PC-9 (cell line): ENCODE measurements at places on chromosomes 4 and X. TPM values are rescaled to one million over a fixed set of nuclear protein-coding genes. Genes with fewer than 3 reads are reported as not detected.
A peak's percentile ranks its signal among the peaks of the same experiment; 100 is the strongest.

The RBMX gene
- 275 and 285 TPM in 2 replicates for total RNA-seq

The DAPP1 gene
- total RNA-seq, result 7.9 and 9.6 TPM in 2 replicates

The NKAP gene
- 15.7 and 18.6 TPM in 2 replicates for total RNA-seq

The VEGFD gene
- total RNA-seq, result 1.3 and 2.5 TPM in 2 replicates

The NXF2 gene
- total RNA-seq, result not detected in 2 replicates

The FAM47E gene
- total RNA-seq, result 2.2 and 2.5 TPM in 2 replicates

The ALAS2 gene
- total RNA-seq, result not detected in 2 replicates

The SCRG1 gene
- total RNA-seq, result not detected in 2 replicates

The CENPU gene
- 25.5 and 47.7 TPM in 2 replicates for total RNA-seq

The PDGFRA gene
- total RNA-seq, result not detected in 2 replicates

The ASB12 gene
- not detected in 2 replicates for total RNA-seq

The NAP1L5 gene
- 0.28 and 0.37 TPM in 2 replicates for total RNA-seq

GRCh38 chrX:15908603-15909290 is 54.1 kb upstream of the AP1S2 start:
- DNase-seq, result no peak

GRCh38 chrX:74119016-74119910 is 184.7 kb upstream of the ZCCHC13 start:
- peak; percentile 40 for DNase-seq

DNA sequence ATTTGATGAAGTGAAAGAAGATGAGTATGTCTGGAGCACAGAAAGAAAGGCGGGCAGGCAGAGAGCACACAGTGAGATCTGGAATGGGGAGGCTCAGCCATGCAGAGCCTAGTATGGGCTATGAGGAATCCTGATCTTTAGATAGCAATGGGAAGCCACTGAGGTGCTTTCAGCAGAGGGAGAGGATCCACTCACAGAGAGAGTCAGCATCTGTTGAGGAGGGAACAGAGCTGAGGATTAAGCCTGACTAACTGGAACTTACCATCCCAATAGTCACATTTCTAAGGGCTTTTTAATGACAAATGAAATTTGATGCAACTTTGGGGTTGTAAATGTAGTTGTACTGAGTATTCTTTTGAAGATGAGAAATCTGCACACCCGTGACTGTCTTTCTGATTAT is 20.6 kb upstream of the FGFBP2 start:
- DNase-seq, result no peak

- DNase-seq, result no peak
Observed at GRCh38 chrX:153491351-153491914, 3.3 kb upstream of the BGN start.

- no peak for DNase-seq
Observed at GRCh38 chr4:98939438-98939837, 10.5 kb upstream of the EIF4E start.

GRCh38 chr4:7309636-7310390 is 117.5 kb downstream of the SORCS2 start:
- DNase-seq, result no peak

DNA sequence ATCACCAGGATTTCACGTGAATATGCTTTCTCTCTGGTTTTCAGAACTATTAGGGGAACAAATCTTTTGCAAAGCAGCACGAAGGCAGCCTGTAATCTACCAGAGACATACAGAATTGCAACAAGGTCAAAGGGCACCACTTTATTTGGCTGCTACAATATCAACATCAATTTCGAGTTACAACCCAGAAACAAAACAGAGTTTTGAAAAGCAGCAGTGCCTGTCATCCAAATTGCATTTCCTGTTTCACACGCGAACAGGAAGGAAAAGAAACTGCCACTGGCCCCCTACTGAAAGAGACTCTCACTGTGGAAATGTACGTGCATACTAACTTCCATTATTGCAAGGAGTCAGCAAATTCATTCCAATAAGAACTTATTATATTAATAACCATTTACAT is 17.1 kb upstream of the C1QTNF7 start:
- DNase-seq, result no peak

- no peak for DNase-seq
Observed at GRCh38 chrX:145821898-145822571, 4.4 kb downstream of the SLITRK2 start.

GRCh38 chrX:21735768-21736127 is 22.2 kb downstream of the SMPX start:
- DNase-seq, result no peak

DNA sequence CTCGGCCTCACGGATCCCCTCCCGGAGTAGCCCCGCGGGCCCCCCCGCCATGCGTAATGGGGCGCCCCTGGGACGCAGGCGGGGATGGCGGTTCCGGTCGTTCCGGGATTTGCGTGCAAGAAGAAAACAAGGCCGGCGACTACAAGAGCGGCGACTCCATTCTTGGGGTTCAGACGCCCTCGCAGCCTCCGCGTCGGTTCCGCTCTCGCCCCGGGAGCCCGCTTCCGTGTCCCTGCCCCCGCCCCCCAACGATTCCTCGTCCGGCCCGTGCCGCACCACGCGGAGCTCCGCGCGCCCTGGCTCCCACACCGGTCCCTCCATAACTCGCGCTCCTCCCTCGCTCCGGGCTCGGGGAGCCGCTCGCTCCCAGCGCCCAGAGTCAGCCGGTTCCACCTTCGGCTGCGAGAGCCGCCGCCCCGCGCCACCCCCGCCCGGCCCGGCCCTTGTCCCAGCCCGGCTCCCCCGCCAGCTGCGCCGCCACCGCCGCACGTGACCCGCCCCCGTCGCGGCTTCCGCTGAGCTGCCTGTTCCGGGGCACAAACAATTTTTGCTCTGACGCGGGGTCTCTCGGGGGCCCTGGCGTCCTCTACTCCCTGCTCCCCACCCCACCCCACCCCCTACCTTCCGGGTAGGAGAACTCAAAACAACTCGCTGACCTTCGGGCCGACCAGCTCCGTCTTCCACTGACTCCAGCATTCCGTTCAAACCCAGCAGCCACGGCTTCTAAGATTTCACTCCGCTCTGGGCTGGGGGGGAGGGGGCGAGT is 78.8 kb upstream of the BCOR start:
- no peak for DNase-seq

- DNase-seq, result no peak
Observed at GRCh38 chrX:136780763-136781162, at the start of gene ARHGEF6. Gene ARHGEF6 (minus strand): TSS chrX:136780932. CDS start chrX:136780882, 50 bp downstream.

DNA sequence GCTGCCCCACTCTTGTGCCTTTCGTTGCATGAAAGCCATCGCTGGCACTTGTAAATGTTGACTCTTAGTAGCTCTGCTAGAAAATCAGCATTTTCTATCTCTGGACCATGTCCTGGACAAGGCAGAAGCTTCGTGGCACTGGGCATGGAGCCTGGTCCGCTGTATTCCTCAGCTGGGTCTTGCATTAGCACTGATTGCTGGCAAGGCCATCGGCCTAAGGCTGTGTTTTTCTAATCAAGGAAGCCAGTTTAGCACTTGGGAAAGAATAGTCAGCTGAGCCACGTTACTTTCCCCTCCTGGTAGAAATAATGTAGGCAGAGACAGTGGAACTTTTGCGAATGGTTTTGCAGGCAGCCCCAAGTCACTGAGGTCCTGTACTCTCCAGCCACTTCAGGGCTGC is 180.2 kb upstream of the EOLA2 start:
- DNase-seq, result no peak

- peak; percentile 93 for DNase-seq
Observed at GRCh38 chr4:140150886-140151698, 2.9 kb downstream of the MAML3 start.

- no peak for DNase-seq
Observed at GRCh38 chr4:23161787-23162186, 469.1 kb downstream of the GBA3 start.

DNA sequence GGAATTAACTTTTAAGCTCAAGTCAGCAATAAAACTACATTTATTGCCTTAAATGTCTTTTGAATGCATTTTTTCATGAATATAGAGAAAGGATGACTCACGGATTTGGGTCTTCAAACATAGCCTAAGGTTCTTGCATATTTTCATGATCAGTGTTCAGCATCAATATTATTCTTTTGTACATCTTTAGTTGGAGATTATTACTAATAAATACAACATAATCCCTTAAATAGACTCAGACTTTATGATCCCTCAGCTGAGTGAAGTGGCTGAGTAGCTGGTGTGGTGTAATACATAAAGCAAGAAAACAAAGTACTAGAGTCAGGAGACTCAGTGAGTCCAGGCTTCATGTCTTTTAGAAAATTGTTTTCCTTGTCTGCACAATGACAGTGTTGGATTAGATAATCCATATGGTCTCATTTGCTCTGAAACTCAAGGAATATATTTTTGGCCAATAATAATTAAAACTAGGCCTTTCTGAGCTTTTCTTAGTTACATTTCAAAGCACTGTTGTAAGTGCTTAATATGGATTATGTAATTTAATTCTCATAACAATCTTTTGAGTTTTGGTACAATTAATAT is 78.3 kb upstream of the UNC5C start:
- no peak for DNase-seq

DNA sequence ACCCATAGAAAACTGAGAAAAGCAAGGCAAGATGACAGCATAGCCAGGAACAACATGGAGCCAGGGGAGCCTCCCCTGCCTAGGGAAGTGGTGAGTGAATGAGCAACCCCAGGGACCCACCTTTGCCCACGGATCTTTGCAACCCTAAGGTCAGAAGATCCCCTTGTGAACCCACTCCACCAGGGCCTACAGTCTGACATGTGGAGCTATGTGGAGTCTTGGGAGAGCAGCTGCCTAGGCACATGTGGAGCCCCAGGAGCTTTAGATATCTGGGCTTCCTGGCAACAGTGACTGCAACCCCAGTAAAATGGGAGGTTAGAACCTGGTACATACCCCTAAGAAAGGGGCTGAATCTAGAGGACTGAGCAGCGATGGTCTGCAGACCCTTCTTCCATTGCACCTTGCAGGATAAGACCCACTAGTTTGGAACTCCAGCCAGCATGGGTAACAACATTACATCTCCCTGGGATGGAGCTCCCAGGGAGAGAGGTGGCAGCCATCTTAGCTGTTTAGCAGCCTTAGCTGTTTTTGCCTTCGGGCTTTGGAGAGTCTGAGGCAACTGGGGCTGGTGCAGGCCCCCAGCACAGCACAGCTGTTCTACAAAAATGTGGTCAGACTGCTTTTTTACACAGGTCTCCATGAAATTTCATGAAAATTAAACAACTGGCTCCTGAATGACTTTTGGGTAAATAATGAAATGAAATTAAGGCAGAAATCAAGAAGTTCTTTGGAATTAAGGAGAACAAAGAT is 104.7 kb upstream of the TRIM2 start:
- no peak for DNase-seq

- DNase-seq, result no peak
Observed at GRCh38 chrX:69503228-69503781, 821 bp upstream of the NALF2 start.

- DNase-seq, result no peak
Observed at GRCh38 chr4:138444260-138444659, 202.1 kb upstream of the SLC7A11 start.

DNA sequence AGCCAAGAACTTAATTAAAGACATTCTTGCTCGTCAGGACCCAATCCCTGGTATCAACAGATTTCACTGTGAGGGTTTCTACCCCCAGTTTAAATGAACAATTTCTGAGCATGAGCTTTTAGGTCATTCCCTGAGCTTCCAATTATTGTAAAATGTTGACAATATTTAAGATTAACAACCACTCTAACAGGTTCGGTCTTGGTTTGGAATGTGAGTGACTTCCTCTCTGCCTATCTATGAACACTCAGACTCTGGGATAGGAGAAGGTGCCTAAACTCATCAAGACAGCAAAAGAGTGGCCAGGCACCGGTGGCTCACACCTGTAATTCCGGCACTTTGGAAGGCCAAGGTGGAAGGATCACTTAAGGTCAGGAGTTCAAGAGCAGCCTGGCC is 82.9 kb upstream of the TMEM150C start:
- no peak for DNase-seq

DNA sequence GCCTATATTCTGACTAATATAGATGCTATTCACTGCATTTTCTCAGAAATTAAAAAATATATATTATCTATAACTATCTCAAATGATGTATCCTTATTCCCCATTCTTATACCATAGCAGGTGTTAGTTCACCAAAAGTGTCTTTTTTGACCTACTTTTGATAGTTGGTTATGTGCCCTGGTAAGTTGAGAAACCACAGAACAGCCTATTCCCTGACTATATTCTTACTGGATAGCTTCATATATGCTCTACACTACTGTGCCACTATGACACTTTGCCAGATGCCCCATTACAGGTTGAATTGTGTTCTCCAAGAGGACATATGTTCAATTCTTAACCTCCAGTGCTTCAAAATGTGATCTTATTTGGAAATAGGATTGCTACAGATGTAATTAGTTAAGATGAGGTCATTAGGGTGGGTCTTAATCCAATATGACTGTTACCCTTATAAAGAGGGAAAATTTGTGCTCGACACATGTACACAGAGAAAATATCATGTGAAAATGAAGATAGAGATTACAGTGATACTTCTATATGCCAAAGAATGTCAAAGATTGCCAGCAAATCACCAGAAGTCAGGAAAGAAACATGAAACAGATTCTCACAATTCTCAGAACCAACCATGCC is 76.1 kb downstream of the LRBA start:
- no peak for DNase-seq

DNA sequence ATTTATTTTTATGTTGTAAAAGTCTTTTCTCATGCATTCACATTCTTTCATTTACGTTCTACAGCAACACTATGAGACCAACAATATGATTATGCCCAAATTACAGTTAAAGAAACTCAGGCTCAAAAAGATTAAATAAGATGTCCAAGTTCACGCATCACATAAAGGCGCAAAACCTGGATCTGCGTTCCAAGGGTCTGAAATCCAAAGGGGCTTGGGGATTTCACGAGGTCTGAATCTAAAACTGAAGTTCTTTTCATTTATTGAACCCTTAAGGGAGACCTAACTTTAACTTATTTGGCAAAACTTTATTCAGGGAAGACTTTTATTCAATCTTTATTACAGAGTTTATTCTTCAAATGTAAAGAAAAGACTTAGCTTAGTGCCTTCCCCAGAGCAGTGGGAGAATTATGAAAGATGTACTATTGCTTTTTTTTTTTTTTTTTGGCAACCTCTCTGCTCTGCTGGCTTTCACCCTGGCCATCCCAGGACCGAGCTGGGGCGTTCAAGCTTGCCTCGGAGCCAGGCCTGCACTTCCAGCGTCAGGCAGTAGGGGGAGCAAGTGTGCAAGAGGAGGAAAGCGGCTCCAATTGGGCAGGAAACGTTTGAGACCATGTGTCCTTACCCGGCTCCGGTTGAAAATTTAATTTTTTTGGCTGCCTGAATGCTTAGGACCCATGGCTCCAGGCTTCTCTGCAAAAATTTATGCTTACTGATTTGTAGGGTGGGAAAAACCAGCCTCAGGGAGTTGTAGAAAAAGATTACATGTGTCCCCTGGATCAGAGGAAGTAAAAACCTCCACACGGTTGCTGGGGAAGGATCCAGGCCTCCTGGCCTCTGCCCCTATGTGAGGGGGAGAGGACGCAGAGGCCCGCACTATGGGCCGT is 344.3 kb upstream of the KLF3 start:
- DNase-seq, result peak; percentile 92
